ENCODE measurements at places on chromosomes 1 and 21.

DNA sequence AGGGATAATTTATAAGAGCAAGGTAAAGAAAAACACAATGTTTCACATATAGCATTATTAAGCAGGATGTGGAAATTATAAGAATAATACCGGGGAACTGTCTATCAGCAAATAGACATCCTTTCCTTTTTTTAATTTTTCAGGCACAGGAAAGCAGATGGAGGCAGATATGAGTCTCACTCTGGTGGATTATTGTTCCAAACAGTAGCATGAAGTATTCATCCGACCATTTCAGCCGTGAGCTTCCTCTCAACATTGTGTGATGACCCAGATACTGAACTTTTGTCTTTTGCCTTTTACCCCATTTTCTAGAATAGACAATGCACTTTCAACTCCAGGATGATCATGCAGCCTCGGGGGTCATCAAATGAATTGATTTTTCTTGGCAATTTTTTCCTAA, 599.8 kb downstream of the ADGRL2 start:
- DNase-seq = no peak

- no peak for DNase-seq
These were observed 19.1 kb upstream of the EDN2 start for GRCh38 chr1:41503538-41504113.

DNA sequence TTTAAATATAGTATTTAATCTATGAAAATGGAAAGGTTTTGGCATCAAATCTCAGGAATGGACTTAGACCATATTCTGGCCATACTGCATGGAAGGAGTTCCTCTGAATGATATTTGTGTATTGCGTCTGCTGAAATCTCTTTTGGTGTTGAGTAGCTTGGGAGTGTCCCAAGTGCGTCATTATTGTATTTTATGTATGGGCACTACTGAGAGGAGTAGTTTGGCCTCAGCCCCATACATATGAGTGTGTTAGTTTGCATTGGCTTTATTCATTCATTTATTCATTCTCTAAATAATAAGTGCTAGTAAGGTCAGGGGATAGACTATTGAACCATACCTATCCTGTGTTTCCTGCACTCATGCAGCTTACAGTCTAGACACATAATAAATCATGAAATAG, 46.6 kb downstream of the CENPF start:
- no peak for DNase-seq

- DNase-seq = no peak
These were observed 24.6 kb downstream of the C2CD2 start for GRCh38 chr21:41929248-41929647.

GRCh38 chr1:12060500-12060899, 2.6 kb upstream of the TNFRSF8 start:
- DNase-seq = no peak

- no peak for DNase-seq
These were observed 69.5 kb upstream of the CACNA1E start for GRCh38 chr1:181413836-181414235.

DNA sequence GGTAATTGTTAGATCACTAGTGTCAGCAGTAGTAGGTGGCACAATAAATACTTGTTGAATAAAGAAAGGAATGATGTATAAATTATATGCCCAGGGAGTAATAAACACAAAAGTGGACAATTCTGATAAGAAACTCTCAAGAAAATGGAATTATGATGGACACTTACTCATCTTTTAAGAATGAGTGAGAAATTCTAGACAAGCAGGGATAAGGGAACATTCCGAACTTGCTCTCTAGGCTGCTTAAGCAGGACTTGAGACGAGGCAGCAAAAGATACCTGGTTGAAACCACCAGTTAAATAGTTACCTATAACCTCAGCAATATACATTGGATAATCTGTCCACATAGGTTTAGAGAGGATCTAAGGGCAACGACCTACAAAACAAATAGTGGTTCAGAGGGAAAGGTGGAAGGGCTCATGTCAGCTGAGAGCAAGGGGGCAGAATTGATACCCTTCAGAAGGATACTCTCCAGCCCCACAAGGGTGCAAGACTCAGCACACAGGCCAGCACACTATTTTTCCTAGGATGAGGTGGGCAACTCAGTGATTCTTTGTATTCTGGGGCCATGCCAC, 46.3 kb downstream of the XCL2 start:
- DNase-seq = peak; percentile 48

GRCh38 chr1:103243481-103243880, 135.2 kb upstream of the COL11A1 start:
- DNase-seq = no peak

- no peak for DNase-seq
These were observed 20.9 kb downstream of the GREM2 start for GRCh38 chr1:240591078-240591477.

DNA sequence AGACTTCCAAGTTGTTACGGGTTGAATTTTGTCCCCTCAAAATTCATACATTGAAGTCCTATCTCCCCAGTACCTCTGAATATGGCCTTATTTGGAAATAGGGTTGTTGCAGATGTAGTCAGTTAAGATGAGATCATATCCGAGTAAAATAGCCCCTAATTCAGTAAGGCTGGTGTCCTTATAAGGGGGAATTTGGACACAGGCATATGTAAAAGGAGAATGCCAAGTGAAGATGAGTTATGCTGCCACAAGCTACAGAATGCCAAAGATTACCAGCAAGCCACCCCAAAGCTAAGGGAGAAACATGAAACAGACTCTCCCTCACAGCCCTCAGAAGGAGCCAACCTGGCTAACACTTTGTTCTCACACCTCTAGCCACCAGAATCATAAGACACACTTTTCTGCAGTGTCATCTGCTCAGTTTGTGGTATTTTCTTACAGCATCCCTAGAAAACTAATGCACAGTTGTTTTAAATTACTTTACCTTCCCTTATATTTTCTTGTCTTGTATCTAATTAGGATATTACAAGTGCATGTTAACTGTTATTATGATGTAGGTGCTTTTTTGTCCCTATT, 43.3 kb upstream of the PRDX6 start:
- no peak for DNase-seq

DNA sequence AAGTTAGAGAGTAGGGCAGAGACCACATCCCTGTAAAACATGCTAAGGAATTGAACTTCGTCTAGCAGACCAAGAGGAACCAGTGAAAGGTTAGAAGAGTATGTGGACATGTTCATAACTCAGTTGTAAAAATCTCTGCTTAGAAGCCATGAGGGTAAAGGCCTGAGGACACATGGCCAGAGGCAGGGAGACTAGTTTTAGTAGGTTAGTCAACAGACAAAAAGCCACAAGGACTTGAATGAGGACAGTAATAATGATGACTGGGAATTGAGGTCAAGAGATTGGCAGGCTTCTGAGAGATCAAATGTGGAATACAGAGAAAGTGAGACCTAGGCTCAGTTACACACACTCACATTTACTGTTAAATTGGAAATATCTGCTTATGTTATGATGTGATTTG, 205.5 kb upstream of the HOOK1 start:
- DNase-seq = no peak

DNA sequence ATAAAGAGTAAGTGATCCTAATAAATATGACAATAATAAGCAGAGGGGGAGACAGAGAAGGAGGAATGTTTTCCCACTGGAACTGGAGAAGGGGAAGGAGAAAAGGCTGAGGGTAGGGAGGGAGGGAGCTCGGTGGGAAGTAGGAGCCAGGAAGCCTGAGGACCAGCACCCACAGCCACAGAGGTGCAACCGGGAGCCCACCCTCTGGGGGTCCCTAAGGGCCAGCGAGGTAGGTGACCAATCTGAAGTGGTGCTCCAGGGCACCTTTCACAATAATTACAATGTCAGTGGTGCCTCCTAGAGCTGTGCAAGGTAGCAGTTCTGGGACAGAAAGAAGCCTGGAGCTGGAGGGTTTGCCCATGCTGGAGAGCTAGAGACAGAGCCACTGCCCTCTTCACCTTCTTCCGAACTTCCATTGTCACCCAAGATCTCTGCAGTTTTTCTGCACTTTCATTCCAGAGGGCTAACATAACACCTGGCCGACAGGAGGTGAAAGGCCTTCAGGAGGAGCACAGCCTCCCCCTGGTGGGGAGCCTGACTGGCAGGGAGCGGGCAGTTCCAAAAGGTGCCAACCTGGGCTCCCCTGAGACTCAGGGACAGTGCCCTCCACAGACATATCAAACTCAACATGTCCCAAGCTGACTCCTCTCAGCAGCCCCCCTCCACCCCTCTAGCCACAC, 4.1 kb upstream of the AHCYL1 start:
- no peak for DNase-seq

- no peak for DNase-seq
These were observed 22.1 kb upstream of the NPHP4 start for GRCh38 chr1:6014130-6014999.

DNA sequence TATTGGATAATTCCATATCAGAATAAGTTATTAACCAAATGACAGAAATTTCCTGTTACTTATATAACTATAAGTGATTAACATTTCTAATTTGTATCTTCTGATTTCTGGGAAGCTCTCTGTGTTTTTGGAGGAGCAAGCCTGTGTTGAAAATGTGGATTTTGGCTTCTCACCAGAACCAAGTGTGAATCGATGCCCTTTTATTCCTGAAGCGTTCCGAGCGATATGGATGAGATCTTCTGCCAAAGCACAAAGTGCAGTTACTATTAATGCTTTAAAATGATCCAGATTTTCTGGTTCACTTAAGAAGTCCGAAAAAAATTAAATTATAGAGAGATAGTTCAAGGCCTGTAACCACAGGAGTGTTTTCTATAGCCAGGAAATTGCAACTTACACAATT, 22.8 kb downstream of the ALG14 start:
- no peak for DNase-seq

- no peak for DNase-seq
These were observed 23.4 kb downstream of the CCSAP start for GRCh38 chr1:229319487-229319886.

- peak; percentile 69 for DNase-seq
These were observed 444.2 kb downstream of the SETD4 start for GRCh38 chr21:35616090-35616489.

DNA sequence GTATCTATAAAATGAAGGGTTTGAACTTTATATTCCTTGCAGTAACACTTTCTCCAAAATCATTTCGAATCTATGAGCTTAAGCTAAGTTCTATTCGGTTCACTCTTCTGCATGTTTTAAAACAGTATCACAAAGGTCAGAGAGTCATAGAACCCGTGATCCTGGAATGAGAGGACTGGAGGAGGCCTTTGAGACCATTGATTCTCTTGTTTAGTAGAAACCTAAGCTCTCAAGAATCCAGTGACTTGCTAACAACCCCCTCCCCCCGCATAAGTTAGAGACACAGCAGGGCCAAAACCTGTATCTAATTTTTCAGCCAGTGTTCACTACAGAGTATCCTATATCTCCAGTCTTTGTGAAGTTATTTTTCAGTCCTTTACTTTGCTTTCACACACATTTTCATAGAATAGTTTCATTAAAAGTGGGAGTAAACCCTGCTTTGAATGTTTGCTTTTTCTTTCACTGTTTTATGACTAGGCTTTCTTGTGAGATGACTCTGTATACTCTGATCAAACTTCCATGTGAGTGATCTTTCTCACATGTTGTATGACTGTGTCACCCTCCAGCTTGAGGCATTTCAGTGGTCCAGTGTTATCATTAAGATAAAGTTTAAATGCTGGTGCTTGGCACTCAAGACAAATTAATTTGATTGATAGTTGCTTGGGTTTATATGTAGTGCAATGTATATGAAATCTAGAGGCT, 275.4 kb upstream of the SGIP1 start:
- peak; percentile 15 for DNase-seq

DNA sequence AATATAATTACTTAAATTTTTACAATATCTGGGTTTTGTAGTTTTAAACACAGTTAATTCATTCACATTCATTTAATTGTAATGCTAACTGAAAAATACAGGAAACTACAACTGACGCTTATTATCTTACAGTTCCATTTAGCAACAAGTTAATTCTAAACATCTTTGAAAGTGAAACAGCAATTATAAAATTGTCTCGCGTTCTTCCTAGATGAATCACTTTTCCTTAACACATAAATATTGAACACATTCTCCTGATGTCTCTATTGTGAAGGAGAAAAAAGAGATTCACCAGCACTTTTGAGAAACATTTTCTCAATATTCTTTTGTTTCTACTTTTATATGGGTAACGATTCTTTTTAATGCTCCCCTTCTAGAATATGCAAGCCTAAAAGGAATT, 6.4 kb downstream of the PTGFR start:
- DNase-seq = no peak

DNA sequence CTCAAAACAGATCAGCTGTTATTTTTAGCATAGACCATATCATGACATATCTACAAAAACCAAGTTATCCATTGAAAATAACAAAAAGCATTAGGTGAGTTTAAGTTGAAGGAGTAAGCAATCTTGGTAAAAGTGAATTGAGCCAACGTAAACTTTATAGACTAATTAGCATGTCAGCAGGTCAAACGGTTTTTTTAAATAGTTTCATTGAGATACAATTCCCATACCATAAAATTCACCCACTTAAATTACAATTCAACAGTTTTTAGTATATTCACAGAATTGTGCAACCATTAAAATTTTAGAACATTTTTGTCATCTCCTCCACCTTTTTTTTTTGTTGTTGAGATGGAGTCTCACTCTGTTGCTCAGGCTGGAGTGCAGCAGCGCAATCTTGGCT, 92.1 kb downstream of the TGFBR3 start:
- no peak for DNase-seq

DNA sequence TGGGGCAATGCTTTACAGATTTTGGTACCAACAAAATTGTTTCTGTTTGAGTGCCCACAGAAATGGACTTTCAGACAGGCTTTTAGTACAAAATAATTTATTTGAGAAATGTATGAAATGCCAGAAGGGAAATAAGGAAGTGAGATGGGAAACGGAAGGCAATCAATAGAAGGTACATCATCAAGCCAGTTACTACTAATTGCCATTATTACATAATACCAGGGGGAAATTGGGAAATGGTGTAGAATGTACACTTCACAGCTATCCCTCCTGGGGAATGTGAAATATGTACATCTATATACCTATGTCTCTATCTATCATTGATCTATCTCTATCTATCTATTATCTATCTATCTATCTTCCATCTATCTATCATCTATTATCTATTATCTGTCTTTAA, 264.6 kb upstream of the B3GALT2 start:
- no peak for DNase-seq

GRCh38 chr1:162922201-162922600, 61.2 kb upstream of the CCDC190 start:
- DNase-seq = no peak

- DNase-seq = no peak
These were observed 583.2 kb upstream of the B3GALT2 start for GRCh38 chr1:193769651-193770050.
